ENCODE measurements at places on chromosomes 5 and 9.
A peak's percentile ranks its signal among the peaks of the same experiment; 100 is the strongest.

DNA sequence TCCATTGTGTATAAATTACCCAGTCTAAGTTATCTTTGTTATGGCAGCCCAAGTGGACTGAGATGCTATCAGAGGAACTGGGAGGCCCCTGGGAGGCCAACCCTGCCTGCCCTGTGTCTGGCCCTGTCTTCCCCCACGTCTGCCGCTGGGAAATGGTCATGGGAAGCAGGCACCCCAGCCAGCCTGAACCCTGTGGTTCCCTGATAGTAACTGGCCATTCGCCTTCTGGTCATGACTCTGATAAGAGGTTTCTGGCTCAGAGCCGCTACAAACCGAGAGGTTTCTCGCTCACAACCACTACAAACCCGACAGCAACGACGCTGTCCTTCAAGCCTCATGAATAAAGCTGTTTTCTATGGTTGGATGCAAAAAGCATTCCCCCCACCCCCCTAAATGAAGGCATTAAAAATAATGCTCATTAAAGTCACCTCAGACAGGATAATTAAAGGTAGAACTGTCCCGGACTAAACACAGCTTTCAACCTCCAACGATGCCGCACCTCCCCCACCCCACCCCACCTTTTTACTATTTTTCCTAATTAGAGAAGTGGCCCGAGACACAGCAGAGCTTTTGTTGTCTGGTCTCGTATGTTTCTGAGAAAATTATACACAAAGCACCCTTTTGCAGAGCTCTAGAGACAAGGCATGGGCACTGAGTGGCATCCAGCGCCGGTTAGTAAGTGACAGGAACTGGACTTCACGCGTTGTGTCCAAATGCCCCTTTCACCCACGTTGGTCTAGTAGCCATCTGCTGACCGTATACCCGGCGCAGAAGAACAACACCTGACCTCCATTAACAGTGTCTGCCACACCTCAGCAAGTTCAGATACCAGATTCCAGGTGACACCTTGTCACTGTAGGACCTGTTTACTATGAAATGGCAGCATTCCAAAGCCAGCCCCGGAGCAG lies 140.8 kb downstream of the COL23A1 start:
- no peak for DNase-seq

GRCh38 chr9:107141967-107142366 lies 141.1 kb upstream of the RAD23B start:
- DNase-seq: peak; percentile 31

DNA sequence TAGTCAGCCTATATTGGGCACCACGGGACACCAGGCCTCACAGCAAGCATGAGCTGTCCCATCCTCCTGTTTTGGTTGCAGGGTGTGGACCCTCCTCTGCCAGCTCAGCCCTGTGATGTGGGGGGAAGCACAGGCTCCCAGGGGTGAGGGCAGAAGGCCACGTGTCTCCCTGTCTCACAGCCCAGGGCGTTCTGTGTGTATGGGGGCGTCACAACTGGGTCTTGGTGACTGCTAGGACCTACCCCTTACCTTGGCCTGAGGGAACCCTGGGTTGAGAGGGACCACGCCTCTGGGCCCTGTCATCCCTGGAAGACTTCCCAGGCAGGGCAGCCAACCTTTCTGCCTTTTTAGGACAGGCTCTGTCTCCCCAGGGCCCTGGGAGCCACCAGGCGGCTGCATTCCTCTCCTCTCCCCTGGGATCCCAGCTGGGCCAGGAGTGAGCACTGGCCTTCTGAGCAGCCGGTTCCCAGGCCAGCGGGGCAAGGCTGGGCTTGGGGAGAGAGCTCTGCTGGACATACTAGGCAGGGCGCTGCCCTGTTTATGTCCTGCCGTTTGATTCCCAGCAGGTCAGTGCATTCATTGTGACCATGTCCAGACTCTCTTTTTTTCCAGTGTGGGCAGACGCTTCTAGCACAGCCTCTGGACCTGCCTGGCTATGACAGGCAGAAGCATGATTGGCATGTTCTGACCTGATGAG lies 97.4 kb downstream of the DAB2IP start:
- DNase-seq: no peak

GRCh38 chr5:37615184-37615583 lies 224.7 kb downstream of the GDNF start:
- DNase-seq: no peak

GRCh38 chr5:124732428-124733328 lies 13.8 kb downstream of the ZNF608 start:
- no peak for DNase-seq

GRCh38 chr5:127040796-127041520 lies 10.6 kb upstream of the MARCHF3 start:
- DNase-seq: peak; percentile 88

DNA sequence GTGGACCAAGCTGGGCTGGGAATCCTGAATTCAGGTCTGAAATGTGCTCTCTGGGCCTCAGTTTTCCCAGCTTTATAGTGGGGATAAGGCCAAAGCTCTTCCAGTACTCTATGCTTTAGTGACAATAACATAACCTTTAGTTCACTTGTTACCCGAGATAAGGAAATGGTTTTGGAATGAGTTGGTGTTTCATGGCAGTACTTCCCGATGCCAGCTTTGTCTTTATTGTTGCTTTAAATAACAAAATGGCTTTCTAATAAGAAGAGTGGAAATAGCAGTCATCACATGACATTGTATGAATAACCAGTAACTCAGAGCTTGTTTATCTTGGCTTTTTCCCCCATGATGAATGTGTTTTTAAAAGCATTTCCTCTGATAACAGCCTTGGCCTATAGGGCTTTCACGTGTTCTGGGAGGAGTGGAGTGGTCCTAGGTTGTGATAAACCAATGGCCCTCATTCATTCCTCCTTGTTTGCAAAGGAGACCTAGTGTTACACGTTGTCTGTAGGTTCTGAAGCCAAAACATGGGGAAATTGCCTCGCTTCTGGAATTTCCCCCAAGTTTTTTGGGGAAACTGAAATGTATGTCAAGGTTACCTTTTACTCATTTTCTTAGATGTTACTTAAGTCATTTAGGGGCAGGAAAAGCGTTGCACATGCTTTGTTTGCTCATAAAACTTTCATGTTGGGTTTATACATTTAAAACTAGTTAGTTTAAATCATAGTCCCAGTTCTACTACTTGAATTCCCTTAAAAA lies 53.7 kb downstream of the ZNF618 start:
- no peak for DNase-seq

- DNase-seq: no peak
These were observed 60.6 kb downstream of the PAM start for GRCh38 chr5:102815540-102816332.
